Stimulated activated CD4-positive, alpha-beta T cell treated with anti-CD3 and anti-CD28 coated beads, Interleukin-1b, Interleukin-23, amount 100 ng/mL, for 1 hour (primary cell): ENCODE measurements at places on chromosomes 12 and 14.

DNA sequence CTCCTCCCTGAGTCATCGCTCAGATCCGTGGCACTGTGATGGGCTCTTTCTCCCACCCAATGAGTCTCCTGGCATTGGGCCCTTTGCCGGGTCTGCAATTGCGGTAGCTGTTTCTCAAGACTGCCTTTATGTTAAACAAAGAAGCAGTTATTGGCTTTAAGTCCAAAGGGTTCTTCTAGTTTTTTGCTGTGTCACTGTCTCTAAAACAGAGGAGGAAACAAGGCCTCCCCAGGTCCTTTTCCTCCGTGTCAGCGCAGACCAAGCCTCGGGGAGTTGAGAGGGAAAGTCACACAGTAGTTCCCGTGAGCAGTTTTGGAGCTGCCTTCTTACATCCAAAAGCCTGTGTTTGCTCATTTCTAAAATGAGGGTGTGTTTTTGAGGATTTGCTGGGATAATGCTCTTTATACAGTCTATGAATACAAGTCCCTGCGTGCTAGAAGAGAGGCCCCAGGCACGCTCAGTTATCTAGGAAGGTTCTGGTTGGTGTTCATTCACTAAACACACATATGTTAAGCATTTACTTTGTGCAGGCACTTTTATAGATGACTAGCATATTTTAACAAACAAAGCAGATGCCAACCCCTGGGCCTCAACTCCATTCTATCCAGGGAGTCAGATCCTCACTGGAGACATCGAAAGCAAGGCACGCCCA is 126.0 kb upstream of the PZP start:
- DNase-seq, result no peak

DNA sequence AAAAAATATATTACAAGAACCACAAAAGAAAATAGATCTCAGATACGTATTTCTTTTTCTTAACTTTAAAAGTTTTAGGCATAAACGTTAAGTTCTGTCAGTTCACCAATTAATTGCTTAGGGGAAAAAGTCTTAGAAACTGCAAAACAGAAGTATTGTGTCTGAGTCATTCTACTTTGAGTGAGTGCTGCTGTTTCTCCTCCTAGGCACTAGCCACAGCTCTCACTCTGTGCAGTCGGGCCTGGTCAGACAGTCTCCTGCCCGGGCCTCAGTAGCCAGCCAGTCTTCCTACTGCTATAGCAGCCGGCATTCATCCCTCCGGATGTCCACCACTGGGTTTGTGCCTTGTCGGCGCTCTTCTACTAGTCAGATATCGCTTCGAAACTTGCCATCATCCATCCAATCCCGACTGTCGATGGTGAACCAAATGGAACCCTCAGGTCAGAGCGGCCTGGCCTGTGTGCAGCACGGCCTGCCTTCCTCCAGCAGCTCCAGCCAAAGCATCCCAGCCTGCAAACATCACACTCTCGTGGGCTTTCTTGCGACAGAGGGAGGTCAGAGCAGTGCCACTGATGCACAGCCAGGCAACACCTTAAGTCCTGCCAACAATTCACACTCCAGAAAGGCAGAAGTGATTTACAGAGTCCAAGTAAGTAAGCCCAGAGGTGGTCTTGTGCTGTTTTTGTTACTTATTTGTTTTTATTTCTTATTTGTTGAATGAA is 201.3 kb downstream of the PCNX1 start:
- DNase-seq, result no peak

DNA sequence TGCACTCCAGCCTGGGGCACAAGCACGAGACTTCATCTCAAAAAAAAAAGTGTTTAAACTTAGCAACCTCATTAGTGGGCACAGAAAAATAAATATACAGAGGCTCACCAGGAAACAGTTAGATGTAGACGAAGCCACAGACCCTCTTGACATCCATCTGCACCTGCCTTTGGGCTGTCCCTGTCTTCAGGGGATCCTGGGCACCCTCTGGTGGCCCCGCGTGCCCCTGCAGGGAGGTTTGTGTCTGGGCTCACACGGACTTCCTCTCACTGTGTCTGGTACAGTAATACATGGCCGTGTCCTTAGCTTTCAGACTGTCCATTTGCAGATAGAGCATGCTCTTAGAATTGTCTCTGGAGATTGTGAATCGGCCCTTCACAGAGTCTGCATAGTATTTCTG is 916.5 kb downstream of the TMEM121 start:
- no peak for DNase-seq

GRCh38 chr14:65879248-65880009 is 466.9 kb downstream of the FUT8 start:
- no peak for DNase-seq

DNA sequence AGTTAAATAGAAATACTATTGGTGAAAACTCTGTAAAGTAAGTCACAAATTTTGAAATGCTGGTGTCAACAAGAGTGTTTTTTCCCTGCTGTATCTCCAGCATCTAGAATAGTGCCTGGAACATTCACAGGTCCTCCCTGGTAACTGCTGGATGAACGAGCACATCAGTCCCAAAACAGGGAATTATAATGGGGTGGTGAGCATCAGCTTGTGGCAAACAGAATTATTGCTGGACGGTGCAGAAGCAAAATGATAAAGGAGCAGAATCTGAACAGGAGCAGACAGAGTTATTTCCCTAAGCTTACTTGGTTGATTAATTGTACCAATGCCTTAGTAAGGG is 129.9 kb downstream of the GRIP1 start:
- no peak for DNase-seq

GRCh38 chr12:131830914-131831571 is 2.9 kb downstream of the MMP17 start:
- DNase-seq, result no peak

- DNase-seq, result no peak
Measured at GRCh38 chr12:25710128-25710527, 157.0 kb upstream of the LMNTD1 start.

DNA sequence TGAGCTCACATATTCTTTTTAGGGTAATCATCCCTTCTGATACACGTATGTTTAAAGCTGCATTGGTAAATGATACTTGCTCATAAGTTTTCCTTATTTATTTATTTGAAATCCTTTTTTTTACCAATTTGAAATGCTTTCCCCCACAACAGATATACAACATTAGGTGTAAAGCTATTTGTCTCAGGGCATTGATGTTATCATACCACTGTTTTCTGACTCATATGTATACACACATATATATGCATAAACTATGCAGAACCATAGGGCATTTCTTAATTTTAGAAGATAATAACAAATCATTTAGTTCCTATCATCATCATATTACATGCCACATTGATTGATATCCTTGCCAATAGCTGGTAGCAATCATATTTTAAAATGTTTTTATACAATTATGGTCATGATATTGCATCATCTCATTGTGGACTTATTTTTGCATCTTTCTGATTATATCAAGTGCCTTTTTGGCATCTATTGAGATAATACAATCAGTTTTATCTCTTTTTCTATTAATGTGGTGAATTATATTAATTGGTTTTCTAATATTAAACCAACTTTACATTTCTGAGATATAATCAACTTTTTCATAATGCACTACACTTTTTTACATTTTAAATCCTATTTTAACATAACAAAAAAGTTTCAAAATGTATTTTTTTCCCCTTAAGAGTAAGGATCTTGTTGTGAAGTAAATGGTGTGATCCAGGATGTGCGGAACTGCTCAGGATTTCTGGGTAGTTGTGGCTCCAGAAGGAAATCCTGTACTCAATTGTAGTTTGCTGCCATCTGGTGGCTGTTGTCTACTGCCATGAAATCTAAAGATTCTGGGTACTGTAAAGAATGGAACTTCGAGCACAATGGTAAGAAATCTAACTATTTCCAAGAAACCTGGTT is 16.7 kb downstream of the OR9K2 start:
- DNase-seq, result no peak

DNA sequence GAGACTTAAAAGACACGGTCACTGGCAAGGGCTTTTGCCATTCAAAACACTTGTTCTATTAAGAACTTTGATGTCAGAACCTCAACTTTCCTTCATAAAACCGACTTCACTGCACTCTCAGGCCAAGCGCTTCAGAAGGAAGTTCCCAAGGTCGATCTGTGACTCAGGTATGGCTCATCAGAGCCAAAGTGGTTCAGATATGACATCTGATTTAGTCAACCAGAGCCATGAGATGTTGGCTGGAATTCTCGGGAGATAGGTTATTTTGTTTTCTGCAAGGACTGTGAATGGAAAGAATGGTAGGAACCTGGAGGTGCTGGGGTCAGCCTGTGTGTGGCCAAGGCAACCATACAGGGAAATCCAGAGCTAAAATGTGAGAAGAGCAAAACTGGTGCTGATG is 445.6 kb downstream of the GLT1D1 start:
- no peak for DNase-seq

DNA sequence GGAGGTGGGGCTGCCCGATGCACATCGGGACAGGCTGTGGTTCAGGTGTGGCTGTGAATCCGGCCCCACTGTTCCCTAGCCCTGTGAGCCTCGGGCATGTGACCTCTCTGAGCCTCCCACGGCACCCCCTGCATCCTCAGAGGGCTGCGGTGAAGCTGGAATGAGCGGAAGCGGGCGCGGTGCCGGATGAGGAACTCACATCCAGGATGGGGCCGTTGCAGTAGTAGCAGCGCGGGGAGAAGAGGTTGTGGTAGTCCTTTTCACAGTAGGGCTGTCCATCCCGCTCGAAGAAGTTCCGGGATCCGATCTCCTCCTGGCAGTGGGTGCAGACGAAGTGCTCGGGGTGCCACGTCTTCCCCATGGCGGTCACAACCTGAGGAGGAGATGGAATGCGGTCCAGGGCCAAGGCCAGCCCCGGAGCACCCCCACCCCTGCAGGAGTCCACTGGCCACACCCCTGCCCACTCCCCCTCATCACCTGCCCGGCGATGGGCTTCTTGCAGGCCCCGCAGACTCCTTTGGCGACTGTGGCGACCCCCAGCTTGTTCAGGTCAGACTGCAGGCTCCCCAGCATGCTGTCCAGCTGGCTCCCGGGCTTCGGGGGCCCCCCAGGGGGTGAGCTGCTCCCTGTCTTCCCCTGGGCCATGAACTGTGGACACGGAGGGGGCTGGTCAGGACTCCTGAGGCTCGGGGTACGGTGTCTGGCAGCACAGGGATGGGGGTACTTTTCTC is 13.9 kb upstream of the RPLP0 start:
- no peak for DNase-seq

GRCh38 chr14:60249321-60250256 is 568 bp downstream of the PPM1A start:
- DNase-seq, result peak; percentile 30

GRCh38 chr14:96049932-96050331 is 10.8 kb downstream of the C14orf132 start:
- DNase-seq, result no peak

- no peak for DNase-seq
Measured at GRCh38 chr12:58041441-58041840, 100.1 kb downstream of the ATP23 start.

DNA sequence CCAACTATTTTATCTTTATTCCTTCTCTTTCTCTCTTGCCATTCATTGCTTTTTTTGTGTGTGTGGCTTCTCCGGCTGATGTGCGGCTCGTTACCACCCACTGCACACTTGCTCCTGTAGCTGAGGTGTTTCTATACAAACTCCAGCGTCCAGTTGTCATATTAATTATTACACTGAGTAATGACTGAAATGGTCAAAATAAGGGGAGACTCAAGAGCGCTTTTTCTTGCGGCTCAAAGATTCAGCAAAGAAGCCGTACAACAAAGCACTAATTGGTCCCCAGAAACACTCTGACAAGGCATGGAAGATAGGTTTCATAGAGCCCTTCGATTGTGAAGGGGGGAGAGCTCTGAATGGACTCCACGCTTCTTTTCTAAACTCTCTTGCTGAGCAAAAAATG is 5.6 kb upstream of the ASCL1 start:
- no peak for DNase-seq

GRCh38 chr14:100012478-100013327 is 52.5 kb upstream of the EVL start:
- no peak for DNase-seq

DNA sequence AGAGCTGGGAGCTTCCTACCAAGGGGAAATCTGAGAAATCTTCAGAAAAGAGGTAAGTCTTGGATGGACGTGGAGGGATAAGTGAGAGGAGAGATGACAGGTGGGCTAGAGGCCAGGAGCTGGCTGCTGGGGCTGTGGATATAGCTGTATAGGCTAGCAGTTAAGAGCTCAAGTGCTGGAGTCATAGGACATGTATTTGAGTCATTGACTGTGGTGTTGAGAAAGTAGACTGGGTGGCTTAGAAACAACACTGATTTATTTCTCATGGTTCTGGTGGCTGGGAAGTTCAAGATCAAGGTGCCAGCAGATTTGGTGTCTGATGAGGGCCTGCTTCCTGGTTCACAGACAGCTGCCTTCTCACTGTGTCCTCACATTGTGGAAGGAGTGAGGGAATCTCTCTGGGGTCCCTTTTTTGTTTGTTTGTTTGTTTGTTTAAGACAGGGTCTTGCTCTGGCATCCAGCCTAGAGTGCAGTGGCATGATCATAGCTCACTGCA is 151.1 kb upstream of the FUT8 start:
- DNase-seq, result no peak

DNA sequence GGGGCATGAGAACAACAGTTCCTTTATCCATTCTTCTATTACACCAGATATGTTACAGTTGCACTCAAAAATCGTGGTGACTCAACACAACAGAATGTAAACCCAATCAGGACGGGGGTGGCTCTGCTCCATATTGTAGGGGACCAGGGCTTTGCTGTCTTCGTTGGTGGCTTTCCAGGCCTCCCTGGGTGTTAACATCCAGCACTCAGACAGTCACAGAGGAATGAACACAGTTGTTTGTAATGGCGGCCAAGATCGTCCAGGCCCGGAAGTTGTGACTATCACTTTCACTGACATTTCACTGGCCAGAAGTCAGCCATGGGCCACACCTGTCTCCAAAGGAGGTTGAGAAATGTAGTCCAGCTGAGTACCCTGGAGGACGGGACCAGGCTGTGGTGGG is 204.1 kb downstream of the CACNA1C start:
- no peak for DNase-seq

DNA sequence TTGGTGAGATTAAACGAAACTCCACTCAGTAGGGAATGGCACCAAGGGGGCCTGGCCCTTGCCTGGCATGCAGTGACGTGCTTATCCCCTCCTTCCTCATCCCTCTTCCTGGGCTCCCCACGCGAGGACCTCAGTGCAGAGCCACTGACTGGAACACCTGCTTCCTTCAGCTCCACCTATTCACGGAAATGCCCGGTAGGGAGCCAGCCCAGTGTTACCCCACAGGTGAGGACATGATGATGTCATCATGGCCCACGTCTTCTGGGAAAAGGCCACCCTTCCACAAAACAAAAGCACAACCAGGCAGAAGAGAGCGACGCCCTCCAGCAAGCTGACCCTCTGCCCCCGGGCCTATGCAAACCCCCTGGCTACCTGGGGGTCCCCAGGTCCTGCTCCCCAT is 42.1 kb downstream of the CCDC85C start:
- DNase-seq, result no peak

- no peak for DNase-seq
Measured at GRCh38 chr12:99259040-99259934, 388.3 kb upstream of the GARIN6 start.

GRCh38 chr12:80717856-80718255 is 1.1 kb downstream of the MYF5 start:
- no peak for DNase-seq

GRCh38 chr12:109717390-109718357 is 4.0 kb downstream of the FAM222A start:
- no peak for DNase-seq
